Tibial artery (tissue), 4 donors: ENCODE measurements at places on chromosomes 5 and 9.
A peak's percentile ranks its signal among the peaks of the same experiment; 100 is the strongest.

DNA sequence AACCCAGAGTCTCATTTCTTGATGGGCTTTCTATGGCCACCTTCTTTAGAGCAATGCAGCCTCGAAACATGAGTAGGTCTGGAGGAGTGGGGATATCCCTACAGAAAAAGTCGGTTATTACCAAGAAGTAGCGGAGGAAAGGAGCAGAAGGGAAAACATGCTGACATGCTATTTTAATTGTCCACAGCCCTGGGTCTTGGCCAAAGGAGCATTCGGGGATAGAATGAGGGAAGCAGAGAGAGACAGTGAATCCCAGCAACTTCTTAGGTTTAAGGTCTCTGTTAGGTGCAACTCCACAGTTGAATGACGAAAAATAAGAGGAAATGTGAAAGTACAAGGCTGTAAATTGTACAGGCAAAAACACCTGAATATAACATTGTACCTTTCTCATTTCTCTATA, 506.7 kb upstream of the CDH18 start:
- DNase-seq, result no peak

DNA sequence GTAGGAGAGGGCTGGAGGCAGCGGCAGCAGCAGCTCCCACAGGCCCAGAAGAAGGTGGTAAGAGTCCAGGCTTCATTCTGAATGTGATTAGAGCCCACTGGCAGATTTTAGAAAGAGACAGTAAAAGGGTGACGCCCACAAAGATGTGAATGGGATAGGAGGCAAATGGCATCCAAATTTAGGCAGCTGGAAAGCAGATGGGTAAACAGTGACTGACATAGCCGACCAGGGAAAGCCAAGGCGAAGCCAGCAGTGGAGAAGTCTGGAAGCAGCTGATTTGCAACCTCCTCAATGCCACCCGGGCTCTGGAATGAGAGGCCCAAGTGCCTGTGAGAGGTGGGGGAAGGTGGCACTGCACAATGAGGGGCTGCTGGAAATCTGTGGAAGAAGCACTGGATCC, 103.3 kb downstream of the C5orf15 start:
- DNase-seq, result no peak

DNA sequence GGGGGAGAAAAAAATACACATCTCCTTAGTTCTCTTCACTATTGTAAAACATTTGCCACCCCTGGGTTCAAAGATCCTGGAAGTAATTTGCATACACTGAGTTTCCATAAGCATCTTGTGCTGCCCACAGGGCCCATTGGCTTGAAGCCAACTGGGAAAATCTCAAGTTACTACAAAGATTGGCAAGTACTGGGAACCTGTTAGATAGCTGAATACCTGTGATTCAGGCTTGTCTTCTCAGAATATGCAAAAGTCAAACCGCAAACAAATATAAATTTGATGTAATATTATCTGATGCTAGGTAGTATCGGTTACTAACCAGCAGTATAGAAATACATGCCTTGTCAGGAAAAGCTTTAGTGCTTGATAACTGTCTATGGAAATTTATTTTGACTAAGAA, 156.9 kb upstream of the FST start:
- DNase-seq, result no peak

DNA sequence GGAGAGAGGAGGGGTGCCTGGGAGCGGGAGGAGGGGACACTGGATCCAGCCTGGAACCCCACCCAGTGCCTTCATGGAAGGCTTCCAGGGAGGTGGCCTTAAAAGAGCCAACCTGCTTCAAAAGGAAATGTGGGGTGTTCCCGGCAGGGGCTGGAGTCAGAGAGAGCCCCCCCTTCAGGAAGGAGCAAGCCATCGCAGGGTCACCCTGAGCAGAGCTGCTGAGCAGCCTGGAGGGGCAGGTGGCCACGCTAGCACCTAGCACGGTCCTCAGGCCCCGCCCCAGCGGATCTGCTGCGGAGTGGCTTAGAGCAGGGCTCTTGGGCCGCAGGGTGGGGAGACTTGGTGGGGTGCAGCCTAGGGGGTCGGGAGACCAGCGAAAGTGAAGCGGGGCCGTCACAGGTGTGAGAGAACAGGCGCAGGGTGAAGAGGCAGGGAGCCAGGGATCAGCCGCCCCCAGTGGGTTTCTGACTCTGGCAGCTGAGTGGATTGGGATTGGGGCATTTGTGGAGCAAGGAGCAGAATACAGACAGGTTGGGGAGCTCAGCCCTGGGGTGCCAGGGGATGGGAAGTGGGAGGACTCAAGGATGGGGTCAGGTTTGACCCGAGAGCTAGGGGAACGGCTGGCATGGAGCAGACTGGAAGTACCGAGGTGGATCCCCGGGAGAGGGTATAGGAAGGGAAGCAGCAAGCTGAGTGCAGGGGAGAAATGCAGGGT, 1.5 kb downstream of the LCN2 start:
- DNase-seq, result no peak

DNA sequence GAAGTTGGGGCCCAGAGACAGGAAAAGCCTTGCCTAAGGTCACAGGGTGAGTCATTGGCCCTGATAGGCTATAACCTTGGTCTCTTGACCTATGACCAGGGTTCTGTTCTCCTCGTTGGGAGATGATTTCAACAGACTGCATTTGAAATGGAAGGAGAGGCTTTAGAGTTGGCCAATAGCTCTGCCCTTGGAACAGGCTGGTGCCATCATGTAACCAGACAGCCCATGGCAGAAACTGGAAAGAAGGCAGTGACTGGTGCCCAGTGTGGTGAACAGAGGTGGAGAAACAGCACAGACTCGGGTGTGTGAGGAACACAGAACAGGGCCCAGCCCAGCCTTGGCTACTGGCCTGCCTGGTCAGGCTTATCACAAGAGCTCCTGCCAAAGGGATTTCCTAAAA, 109.8 kb upstream of the SLC25A48 start:
- DNase-seq, result peak; percentile 44

- peak; percentile 88 for DNase-seq
These were observed 14.3 kb downstream of the CD180 start for GRCh38 chr5:67182301-67182790.

- no peak for DNase-seq
These were observed 34.5 kb downstream of the SLC31A2 start for GRCh38 chr9:113185271-113185670.

DNA sequence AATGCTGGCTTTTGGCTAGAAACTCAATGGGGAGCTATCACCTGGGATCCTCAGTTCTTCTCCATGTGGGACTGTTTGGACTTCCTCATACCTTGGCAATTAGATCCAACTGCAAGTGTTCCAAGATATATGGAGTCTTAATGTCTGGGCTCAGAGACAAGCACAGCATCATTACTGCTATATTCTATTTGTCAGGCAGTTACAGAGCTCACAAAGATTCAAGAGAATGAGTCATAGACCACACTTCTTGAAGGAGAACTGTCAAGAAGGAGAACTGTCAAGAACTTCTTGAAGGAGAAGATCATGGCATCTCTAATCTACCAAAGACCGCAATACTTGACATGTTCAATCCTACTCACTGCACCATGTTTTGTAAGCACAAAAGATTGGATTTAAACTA, 106.8 kb upstream of the NREP start:
- no peak for DNase-seq

GRCh38 chr5:163760498-163760897, 255.1 kb downstream of the MAT2B start:
- DNase-seq, result no peak
